ENCODE measurements at places on chromosomes 12 and 14.

GRCh38 chr12:1518591-1519516, 75.5 kb downstream of the FBXL14 start:
- no peak for DNase-seq

GRCh38 chr14:103480595-103480994, 42.0 kb downstream of the CKB start:
- DNase-seq = no peak

GRCh38 chr14:23653051-23653450, 16.9 kb downstream of the DHRS2 start:
- DNase-seq = no peak

- DNase-seq = no peak
These were observed 39.0 kb downstream of the PLXNC1 start for GRCh38 chr12:94187361-94187760.

DNA sequence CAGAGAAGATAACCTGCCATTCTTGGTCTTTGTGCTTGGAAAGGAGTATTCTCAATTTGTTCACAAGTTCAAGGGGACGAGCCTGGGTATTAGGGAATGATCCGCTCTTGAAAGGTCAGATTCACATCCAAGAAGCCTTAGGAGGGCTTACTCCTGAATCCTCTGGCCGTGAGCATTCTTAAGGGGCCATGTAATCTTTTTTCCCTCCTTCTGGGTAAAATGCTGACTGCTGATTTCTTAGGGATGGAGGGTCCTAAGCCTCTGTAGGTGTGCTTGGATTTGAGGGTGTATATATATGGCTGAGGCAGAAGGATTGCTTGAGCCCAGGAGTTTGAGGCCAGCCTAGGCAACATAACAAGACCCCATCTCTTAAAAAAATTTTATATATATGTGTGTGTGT, 149.1 kb downstream of the TSPAN9 start:
- no peak for DNase-seq
